ENCODE measurements at places on chromosomes 3 and 15.
A peak's percentile ranks its signal among the peaks of the same experiment; 100 is the strongest.

GRCh38 chr15:99014803-99015697 is 7.5 kb upstream of the PGPEP1L start:
- no peak for DNase-seq

- peak; percentile 88 for DNase-seq
Observed at GRCh38 chr15:51759557-51760070, 8.2 kb downstream of the TMOD2 start.

DNA sequence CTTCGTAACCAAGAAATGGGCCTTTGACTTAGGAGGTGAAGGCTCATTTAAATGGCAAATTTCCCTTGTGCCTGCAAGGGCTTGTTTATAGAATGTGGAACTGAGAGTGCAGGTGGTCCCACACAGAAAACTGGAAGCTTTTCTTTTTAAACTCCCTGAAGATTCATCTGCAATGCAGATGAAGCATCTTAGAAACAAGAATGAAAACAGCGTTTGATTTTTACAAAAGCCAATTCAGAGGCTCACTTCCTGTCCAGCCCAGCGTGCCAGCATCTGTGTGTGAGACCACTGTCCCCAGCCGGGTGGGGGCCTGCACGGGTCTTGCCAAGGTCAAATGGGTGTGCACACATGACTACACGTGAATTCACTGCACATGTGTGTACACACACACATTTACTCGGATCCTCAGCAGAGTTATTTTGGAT is 94.7 kb downstream of the LINGO1 start:
- DNase-seq, result no peak

GRCh38 chr3:23923786-23924185 is 6.9 kb downstream of the RPL15 start:
- no peak for DNase-seq

DNA sequence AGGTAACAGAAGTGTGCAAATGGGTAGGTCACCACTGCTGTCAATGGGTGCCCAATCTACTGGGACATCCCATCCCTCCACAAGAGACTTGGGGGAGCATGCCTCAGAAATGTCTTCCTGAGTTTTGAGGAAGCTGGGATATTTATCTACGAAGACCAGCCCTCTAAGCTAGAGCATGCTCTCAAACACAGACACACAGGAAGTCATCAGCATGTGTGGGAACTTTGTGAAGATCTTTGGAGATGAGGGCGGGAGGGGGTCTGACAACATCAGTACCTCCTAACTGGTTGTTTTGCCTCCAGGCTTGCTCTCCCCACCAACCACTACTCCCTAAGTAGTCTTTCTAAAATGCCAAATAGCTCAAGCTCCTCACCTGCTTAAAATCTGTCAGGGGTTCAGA is 3.5 kb upstream of the MEF2A start:
- no peak for DNase-seq

DNA sequence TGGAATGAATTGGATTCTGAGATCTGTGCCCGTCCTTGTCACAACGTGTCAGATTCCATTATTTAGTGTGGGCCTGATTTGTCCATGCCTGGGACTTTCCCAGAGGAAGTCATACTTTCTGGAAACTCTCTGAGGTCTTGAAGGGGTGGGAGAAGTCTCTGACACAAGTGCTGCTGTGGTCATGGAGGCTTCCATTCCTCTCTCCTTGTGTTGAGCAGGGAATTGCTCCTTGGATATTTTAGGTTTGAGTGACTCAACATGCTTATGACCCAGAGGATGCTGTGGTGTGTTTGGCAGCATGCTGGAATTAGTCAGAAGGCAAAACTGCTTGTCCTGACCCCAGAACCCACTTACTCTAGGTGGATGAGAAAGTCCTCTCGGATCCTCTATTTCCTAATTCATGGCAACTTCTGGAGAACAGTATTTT is 132.1 kb downstream of the LPP start:
- DNase-seq, result peak; percentile 99

DNA sequence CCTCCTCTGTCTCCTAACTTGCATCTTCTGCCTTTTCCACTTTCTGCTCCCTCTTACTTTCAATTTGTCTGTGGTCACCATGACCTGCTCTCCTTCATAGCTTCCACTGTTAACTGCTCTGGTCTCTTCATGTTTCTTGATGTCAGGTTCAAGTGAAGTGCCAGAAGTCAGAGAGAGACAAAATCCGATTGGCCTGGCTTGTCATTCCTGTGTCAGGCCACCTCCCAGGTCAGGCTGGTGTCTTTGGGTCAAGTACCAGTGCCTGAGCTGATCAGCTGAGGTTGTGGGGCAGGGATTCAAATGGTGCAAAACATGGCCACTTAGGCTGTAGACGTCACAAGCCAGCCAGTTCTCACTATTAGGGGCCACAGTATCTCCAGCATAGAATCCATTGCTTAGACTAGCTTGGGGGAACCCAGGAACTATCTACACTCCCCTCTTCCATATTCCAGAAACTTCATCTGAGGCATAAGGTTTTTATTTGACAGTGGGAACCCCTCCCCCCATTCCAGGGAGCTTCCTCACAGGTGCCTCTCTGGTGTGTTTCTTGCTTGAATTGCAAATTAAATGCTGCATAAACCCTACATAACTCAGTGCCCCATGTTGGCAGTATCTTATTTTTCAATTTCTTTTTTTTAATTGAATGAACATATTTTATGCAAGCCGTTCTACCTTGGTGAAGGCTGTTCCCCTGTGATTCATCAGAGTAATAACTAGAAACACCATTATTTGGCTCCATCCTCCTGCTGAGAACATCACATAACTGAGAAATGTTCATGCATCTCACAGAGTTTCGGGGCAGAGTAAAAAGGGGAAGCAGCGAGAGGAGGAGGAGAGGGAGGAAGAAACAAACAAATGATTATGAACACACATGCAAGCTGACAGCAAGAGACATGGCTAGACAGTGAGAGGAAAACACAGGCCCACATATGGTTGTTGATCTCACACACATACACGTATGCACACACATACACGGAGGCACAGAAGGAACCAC is 175.8 kb downstream of the TLE3 start:
- no peak for DNase-seq

GRCh38 chr3:111781561-111782446 is 77.3 kb upstream of the PHLDB2 start:
- no peak for DNase-seq

DNA sequence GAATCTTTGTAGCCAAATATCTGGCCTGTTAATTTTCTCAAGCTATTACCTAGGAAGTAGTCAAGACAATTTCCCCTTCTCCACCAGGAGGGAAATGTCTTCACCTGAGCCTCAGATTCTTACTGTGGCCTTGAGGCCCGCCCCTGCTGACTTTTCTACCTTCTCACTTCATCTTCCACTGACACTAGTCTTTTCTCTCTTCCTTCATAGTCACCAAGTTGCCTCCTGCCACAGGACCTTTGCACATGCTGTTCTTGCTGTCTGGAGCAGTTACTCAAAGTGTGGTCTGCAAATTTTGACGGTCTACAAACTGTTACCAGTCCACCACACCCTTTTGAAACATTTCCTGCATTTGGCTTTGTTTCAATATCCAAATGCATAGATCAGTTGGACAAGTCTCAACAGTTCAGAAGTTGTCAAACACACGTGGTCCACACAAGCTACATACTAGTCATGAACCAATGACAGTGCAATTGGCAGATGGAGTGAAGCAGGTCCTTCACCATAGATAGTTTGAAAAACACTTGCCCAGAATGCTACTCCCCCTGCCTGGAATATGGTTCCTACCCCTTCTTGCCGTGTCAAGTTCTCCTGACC is 100.5 kb downstream of the OSBPL10 start:
- no peak for DNase-seq

- no peak for DNase-seq
Observed at GRCh38 chr3:155217591-155217990, 75.9 kb downstream of the STRIT1 start.

- DNase-seq, result no peak
Observed at GRCh38 chr15:86591994-86592735, 512.5 kb downstream of the AGBL1 start.

DNA sequence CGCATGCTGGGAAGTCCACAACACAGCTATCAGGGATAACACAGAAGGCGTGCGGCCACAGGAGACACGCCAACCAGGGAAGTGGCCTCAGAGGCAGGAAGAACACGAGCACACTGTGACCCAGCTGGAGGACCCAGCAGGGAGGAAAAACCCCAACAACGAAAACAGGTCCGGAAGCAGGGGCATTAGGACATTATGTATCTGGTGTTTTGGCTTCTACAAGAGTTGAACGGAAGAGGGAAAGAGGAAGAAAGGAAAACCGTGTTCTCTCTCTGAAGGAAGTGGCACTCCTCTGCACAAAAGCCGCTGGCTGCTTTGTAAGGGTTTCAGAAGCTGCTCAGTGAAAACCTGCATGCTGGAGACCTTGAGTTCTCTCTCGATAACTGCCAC is 61.8 kb downstream of the HACD2 start:
- no peak for DNase-seq

GRCh38 chr3:138593488-138594149 is 441 bp downstream of the CEP70 start:
- DNase-seq, result no peak

DNA sequence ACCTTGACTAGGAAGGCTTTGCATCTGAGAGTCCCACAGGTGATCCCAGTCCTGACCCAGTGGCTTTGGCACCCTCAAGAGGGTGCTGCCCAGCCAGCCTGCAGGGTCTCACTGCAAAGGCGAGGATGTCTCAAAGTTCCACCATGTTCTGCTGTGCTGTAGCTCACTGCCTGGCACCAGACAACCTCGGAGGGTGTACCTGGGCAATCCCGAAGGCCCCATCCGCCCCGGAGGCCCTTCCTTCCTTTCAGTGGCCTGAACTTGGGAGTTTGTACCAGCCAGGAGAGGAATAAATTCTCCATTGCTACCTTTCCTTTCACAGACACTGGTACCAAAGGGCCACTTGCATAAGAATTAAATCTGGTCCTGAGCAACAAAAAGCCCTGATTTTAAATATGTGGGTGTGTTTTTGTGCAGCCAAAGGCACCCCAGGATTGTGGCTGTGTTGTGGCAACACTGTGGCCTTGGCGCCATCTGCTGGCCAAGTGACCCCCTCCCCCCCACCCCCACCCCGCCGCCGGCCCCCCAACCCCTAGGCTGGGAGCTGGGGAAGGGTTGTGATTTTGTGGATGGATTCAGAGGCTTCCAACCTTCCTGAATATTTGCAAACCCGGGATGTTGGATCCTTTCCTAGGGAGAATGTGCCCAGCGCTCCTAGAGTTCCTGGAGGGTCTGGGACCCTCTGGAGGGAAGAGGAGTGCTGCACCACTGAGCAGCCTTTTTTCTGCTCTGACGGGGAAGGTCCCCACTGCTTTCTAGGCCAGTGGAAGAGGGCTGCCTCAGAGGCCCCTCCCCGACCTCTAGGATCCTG is 9.7 kb upstream of the PTPN23 start:
- no peak for DNase-seq

GRCh38 chr15:42915654-42916315 is 4.8 kb downstream of the TTBK2 start:
- DNase-seq, result no peak

DNA sequence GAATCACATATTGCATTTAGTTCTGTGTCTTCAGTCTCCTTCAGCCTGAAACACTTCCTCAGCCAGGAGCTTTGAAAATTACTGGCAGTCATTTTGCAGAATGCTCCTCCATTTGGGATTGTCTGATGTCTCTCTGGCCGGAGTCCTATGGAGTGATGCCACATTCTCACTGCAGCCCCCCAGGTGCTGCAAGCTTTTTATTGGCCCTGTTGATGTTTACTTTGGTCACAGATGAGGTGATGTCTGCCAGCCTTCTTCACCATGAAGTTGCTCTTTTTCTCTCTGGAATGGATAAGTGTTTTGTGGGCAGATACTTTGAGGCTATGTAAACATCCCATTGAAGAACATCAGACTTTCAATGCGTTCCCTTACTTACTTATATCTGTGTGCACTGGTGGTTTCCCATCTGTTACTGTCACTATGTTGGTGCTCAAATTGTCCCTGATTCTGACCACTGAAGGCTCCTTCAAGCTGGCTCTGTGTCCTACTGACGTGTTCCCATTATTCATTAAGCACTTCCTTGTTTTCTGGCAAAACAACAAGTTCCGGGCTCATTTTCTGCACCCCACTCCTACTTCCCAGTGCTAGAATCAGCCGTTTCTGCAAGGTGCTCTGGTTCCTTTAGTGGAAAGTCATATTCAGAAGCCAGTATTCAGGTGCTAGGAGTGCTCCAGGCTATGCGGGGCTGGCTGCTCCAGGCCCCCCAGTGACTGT is 1.4 kb upstream of the CLEC3B start:
- no peak for DNase-seq

DNA sequence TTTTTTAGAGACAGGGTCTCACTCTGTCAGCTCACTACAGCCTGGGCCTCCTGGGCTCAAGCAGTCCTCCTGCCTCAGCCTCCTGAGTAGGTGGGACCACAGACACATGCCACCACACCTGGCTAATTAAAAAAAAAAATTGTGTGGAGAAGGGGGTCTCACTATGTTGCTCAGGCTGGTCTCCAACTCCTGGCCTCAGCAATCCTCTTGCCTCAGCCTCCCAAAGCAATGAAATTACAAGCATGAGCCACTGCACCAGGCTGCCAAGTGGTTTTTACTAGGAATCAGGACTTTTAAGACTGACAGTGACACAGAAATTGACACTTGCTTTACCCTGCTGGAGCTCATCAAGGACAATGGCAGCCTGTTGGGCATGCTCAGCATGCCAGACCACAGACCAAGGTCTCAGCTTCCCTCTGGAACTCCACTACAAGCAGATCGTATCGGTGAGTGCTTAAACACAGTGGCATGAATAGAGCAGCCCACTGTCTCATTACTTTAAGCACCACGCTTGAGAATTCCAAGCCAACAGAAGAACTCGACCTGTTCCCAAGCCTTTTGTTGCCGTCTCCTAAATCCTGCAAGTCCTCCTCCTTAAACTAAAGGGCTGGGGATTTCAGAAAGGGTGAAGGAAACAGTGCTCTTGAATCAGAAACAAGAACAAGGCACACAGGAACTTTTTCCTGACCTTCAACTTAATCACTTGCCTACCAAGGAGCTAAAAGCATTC is 41.4 kb downstream of the EOMES start:
- DNase-seq, result no peak

DNA sequence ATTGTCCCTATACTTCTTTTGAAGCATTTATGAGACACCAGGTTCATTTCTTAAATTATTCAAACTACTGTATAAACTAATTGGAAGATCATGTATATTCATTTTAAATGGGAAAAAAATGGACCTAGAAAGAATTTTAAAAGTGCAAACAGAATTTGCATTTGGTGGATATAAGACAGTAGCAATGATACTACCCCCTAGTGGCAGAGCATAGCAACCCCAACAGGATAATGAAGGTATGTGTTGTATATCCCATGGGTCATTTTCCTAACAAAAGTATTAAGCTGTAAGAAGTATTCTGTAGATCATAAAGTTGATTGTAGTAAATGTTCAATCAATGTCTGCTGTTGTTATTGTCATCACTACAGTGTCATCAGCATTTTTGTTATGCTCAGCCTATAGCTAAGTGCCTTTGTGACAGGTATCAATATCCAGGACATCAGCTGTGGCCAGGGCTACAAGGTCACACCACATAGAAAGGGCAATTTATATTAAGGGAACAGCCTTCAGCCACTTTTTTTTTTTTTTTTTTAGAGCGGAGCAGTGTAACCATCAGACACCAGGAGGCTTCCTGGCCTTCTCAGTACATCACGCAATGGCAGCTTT is 175.8 kb downstream of the FOXB1 start:
- DNase-seq, result peak; percentile 22

GRCh38 chr3:179182902-179183301 is 34.7 kb downstream of the PIK3CA start:
- no peak for DNase-seq
